ENCODE measurements at places on chromosomes 3 and 15.

- no peak for DNase-seq
These were observed 55.0 kb upstream of the CHD2 start for GRCh38 chr15:92845126-92845508.

GRCh38 chr3:181326637-181327223, 337.2 kb upstream of the DNAJC19 start:
- DNase-seq: no peak

DNA sequence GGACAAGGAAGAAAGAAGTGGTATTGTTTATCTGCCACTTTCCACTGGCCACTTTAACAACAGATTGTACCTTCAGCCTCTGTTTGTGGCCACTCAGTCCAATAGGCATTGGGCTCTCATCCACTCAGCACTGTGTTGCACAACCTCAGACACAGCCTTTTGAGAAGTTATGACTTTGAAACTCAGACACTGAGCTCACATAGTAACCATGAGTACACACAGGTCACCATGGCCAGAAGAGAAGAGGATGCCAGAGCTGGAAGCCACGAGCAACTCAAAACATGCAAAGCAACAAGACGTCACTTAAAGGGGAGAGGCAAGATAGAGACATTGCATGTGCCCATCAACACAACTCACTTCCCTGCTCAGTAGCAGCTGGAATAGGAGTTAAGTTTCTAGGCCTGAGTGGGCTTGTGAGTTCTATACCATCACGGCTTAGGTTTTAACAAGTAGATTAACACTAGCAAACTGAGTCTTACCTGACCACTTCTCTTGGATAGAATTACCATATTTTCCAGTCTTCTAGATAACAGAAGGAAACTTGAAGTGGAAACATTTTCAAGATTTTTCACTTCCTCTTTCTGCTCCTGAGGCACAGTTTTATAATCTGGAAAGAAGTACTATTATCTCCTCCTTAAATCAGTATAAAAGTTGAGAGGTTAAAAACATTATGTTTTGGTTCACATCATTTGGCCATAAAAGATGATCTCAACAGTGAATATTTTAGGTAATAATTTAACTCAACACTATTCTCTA, 103.5 kb downstream of the IMPG2 start:
- DNase-seq: no peak

DNA sequence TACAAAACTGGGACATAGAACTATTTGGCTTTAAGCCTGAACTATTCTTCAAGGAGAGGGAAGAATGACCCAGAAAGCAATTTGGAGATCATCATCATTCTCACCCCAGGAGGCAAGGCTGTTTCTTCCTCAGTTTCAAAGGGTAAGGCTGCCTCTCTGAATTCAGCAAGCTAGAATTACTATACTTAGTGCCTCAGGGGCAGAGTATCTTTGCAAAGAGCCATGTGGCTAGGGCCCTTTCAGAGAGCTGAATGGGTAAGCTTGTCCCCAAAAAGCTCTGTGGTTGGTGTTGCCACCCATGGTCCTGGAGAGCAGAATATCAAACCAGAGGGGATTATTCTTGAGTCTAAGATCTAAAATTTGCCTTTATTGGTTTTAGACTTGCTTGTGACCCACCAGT, 720.3 kb upstream of the ARPP21 start:
- no peak for DNase-seq

GRCh38 chr3:126348308-126348920, 8.8 kb downstream of the KLF15 start:
- DNase-seq: no peak

GRCh38 chr3:59772416-59773408, 722.9 kb upstream of the CFAP20DC start:
- peak; percentile 32 for DNase-seq

DNA sequence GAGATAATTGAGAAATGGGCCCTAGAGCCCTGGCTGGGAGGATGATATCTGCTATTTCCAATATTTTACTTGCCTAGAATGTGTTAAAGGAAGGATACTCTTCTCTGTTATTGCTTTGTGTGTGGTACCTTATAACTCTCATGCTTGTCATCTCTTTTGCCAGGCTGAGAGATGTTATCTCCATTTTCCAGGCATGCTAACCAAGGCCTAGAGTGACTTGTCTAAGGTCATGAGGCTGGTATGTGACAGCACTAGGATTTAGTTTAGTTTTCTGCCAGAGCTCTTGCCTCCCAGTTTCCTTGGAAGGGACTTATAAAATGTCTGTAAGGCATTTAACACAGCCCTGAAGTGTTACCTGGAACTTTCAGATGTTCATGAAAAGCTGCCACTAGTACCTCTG, 1.4 kb downstream of the CLK3 start:
- DNase-seq: no peak

All from stimulated activated CD8-positive, alpha-beta memory T cell treated with anti-CD3 and anti-CD28 coated beads, Interleukin-15, amount 100 ng/mL, for 4 hours (primary cell).